ENCODE measurements at places on chromosomes 1 and 21.

DNA sequence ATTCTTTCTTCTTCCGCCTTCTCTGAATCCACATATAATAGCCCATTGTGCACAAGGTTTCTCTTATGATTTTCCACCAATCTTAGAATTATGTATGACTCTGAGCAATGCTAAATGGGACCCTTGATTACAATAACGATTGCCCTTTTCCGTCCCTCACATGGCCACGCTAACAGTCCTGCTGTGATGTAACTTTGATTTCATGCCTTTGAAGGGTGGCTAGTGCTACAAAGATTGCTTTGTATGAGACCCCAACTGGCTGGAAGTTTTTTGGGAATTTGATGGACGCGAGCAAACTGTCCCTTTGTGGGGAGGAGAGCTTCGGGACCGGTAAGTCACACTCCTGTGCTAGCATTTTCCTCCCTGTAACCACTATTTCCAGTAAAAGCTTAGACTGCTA lies 45.3 kb downstream of the PGM1 start:
- DNase-seq: no peak

- DNase-seq: no peak
Observed at GRCh38 chr1:199688133-199688676, 339.3 kb upstream of the NR5A2 start.

- no peak for DNase-seq
Observed at GRCh38 chr1:16254263-16254928, 17.4 kb upstream of the CPLANE2 start.

DNA sequence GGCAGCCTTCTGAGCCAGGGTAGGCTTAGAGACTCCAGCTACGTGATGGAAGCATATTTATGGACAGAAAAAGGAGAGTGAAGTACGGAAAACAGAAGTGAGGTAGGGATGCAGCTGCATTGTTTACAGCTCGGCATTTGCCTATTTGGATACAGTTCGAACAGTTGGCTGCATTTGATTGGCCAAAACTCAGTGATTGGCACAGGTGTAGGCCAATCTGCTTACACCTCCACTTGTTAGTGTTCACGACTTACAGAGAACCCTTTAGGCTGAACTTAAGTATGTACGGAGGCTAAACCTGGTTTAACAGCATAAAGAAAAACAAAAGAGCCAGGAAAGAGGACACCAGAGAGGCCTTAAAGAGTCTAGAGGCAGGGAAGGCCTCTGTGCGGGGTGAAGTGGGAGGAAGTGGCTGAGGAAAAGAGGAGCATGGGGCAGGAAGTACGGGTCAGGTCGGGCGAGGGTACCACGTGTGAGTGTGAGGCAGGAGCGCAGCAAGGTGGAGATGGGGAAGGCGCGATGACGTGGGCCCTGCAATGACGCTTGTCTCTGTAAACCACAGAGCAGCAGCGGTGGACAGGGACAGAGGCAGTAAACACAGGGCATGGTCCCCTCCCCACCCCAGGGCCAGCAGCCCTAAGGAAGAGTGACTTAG lies 32.0 kb downstream of the RSPH1 start:
- no peak for DNase-seq

- peak; percentile 69 for DNase-seq
Observed at GRCh38 chr1:31568895-31569595, 7.3 kb upstream of the TINAGL1 start.

DNA sequence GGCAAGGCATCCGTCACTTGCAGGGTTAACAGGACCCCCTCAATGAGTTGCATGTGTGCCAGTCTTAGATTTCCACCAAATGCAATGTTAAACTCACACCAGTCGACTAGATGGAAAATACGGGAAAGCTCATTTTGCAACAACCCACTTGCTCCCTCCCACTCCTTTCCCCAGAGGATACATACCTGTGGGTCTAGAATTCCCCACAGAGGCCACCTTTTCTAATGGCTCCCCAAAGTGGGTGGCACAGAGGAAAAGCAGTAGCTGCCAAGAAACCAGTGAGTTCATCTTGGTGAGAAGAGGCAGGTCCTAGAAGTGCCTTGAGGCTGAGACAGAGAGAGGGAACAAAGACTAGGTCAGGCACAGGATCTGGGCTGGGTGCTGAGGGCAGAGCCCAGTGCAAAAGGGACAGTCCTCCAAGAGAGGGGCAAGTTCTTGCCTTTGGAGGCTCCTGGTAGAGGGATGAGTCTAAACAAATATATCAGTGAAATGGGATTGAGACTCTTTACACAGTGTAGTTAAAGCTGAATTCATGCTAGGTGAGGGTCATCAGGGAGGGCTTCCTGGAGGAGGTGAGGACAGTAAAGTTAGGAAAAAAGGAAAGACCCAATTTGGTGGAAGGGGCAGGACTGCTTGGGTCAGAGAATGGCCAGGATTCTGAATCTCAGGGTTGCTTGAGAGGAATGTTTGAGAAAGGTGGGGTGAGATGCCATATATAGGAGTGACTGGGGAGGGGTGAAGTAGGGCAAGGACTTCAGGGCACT lies 3.5 kb downstream of the KISS1 start:
- DNase-seq: no peak

DNA sequence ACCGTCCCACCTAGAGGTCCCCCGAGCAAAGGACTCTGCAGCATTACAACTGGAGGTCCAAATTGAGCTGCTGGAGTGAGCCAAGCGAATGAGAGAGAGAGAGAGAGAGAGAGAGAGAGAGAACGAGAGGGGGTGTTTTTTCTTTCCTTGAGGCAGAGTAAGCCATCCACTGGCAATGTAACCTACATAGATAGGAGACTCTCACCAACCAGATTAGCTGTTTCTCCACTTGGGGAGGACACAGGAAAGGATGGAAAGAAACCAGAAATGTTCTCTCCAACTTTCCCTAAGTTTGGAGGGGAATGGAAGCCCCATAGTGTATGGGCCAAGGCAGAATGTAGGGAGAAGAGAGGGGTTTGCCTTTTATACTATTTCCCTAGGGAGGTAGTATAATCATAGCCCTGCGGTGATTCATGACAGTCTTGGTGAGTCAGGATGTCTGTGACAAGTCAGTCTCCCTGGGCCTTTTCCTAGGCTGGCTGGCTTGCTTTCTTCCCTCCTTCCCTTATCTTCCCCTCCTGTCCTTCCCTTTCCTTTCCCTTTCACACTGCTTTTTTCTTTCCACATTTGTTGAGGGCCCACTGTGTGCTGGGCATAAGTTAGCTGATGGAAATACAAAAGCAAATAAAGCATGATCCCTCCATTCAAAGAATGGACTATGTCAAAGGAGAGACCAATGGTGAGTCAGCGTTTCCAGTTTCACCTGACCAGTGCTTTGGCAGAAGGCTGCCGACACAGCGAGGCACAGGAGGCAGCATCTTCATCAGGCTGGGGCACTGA lies 7.1 kb downstream of the FNDC7 start:
- peak; percentile 45 for DNase-seq

DNA sequence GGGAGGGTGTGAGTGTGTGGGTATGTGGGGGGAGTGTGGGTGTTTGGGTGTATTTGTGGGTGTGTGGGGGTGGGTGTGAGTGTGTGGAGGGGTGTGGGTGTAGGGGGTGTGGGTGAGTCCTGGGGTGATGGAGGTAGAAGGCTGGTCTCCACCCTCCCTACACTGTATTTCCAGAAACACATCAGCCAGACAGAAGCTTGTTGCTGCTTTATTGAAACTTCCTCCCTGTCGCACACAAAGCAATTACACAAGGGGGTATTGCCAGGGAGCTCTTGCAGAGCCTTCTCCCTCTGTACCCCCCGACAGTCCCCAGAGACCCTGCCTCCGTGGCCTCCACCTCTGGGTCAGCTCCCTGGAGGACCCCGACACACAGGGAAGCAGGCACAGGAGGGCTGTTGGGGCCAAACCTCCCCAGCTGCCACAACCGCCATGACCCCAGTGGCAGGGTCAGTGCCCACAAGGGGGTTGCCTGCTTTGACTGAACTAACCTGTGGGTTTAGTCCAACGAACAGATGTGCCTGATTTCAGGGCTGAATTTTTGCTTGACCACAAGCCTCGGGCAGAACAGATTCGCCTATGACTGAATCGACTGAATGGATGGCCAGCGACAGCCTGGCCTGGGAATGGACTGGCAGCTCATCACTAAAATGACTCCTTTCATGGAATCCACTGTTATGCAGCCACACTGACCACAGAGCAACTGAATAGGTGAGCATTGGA lies 9.1 kb upstream of the MATN1 start:
- no peak for DNase-seq

DNA sequence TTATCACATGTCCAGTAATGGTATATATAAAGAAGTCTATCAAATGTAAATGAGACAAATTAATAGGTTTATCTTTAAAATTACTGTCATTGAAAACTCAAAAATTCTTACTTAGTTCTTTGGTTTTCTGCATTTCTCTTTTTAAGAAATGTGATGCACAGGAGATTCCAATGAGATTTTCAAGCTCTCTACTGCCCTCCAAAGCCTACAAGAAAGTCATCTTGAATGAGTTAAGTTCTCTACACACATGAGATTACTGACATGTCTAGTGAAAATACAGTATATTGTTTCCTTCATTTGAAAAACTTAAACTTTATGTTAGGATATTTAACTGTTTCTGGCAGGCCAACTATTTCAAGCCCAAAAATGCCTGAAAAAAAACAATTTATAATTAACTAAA lies 68.8 kb downstream of the ITGB3BP start:
- no peak for DNase-seq

DNA sequence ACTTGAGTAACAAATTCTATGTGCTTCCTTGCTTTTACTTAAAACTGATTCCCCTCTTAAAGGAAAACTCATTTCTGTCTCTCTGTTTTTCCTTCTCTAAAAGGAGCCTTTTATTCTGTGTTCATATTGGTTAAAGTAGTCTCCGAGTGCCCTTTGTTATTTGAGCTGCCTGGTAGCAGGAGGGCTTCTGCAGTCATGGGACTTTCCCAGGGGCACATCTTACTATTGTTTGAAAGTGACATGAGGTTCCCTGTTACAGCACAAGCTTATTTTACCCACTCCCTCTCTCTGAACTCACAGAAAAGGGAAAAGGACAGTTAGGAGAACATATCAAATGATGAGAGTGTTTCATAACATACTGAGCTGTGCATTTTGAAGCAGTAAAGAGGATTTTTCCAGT lies 58.1 kb upstream of the ANGPTL1 start:
- no peak for DNase-seq

- no peak for DNase-seq
Observed at GRCh38 chr1:198850196-198850595, 211.4 kb downstream of the PTPRC start.

GRCh38 chr1:180934563-180934962 lies 21.9 kb downstream of the KIAA1614 start:
- DNase-seq: no peak

GRCh38 chr1:216814576-216815259 lies 91.5 kb upstream of the ESRRG start:
- DNase-seq: no peak

DNA sequence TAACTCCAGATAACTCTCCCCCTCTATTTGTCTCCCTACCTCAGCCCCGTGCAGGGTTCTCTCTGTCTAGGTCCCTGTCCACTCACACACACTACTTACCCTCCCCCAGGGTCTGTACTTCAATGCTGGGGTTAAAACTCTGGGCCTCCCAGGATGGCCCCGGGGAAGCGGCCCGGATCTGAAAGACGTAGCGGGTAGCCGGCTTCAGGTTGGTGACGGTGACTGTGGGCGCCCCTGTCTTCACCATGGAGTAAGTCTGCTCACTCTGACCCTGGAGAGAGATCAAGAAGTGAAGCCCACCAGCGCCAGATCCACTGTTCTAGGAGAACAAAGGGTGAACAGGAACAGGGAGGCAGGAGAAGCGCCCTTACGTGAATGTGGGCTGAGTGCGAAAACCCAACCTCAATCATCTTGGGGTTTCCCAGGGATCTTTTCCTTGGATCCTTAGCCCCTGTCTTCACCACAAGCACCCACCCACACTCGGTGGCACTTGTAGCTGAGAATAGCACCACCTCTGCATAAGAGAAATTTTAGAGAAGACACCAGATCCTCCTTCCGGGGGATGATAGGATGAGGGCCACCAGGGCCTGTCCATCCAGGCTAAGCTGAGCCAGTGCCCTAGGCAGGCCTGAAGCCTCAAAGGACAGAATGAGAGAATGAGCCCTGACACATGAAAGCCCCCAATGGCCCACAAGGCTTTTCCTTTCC lies 33.5 kb downstream of the EPHA10 start:
- DNase-seq: no peak

DNA sequence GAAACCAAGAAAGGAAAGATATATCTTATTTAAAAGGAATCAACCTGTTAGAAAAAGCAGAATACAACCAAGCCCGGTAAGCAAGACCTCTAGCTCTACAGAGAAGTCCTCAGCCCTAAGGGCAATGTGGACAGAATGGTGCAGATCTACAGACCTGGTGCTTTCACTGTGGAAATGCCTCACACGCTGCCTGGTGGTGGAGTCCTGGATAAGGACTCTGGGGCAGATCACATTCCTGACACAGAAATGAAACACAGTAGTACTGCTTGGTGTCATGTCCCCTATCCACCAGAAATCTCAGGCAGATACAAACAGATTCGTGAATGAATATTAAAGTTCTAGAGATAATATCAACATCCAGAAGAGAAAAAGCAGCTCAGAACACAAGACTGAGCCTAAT lies 6.8 kb downstream of the CNN3 start:
- DNase-seq: no peak

GRCh38 chr1:202810615-202811295 lies at the start of gene PCAT6:
PCAT6 (plus strand) TSS chr1:202810954.
- peak; percentile 95 for DNase-seq

DNA sequence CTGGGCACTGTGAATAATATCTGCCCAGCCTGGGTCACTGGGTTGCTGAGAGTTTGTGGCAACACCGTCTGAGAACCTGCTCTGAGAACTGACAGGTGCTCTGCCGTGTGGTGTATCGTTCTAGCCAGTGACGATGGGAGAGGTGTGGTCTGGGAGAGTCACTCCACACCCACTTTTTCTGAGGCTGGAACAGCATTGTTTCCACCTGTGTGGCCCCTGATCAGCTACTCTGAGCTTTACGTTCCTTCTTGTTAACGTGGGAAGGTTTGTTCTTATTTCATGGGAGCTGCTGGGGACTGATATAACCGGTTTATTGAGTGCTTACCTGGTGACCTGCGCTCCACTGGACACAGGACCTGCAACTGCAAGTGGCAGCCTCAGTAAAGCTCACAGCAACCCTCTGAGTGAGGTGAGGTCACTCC lies 34.8 kb upstream of the TENT5C start:
- DNase-seq: no peak

DNA sequence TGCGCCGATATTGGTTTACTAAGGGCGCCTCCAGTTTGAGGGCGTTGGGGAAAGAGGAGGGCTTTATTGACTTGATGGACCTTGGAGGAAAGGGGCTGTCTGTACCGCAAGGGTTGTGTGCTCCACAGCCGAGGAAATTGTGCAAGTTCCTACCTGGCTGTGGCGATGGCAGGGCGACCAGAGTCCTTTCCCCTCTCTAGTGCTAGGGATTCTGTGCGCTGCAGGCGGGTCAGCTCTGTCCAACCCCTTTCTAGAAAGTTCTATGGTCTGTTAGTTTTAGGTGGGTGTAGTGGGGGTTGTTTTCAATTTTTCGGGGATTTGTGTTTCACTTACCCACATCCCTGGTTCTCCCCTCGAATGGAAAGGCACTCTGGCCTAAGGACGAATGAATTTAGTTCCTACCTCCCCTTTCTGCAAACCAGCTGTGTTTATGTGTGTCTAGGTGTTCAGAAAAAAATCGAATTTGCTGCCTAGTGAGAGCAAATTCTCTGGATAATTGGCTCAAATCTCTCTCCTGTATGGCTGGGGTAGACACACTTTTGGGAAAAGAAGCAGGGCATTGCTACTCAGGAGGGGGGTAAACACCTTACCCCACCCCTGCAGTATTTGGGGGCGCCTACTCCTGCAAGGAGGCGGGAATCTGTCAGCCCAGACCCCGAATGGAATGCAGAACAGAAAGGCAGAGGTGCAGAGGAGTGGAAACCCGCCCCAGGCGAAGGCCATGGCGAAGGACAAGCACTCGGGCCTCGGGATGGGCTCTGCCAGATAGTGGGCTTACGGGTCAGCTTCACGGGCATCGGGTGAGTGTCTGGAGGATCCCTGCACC lies 2.0 kb downstream of the DMBX1 start:
- no peak for DNase-seq

All from left cardiac atrium (tissue), 4 donors.